Activated T-cell treated with anti-CD3 and anti-CD28 coated beads for 48 hours (primary cell): ENCODE measurements at places on chromosomes 16 and 17.

DNA sequence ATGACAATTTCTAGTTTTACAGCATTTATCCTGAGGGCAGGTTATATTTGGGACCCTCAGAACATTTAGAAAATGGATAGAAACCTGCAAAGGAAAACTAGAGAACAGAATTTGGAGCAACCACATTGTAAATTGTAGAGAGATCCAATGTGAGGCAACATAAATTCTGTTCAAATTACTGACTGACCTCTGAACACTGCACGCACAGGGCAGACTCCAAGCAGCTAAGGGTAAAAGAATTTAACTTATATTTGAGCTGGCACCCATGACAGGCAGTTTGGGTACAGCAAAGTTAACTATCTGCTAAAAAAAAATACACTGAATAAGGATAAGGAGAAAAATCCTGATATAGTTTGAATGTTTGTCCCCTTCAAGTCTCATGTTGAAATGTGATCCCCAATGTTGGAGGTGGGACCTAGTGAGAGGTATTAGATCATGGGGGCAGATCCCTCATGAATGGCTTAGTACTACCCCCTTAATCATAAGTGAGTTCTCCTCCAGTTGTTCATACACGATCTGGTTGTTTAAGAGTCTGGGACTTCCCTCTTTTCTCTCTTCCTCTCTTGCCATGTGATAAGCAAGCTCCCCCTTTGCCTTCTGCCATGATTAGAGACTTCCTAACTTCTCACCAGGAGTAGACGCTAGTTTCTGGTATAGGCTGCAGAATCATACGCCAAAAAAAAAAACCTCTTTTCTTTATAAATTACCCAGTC lies 75.7 kb downstream of the FBXL20 start:
- DNase-seq: no peak

GRCh38 chr17:49817993-49818392 lies 29.5 kb downstream of the KAT7 start:
- DNase-seq: peak; percentile 7

GRCh38 chr16:70437017-70437581 lies 1.8 kb downstream of the ST3GAL2 start:
- DNase-seq: no peak

GRCh38 chr16:81493755-81494433 lies 49.3 kb downstream of the CMIP start:
- DNase-seq: peak; percentile 55

DNA sequence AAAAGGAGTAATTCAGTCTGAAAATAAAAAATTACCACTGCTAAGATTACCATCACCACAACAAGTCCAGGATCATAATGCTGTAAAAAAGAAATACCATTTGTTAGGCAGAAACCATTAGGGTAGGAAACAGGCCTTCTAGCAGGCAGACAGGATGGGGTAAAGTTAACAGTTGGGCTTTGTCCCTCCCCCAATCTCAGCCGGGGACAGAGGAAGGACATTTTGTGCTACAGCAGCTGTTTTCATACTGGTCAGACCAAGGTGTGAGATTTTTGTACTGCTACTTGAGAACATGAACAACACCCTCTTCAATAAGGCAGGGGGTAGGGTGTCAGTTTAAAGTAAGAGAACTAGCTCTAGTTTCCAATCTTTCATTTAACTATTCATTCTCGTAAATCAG lies 49.2 kb upstream of the ITGA2B start:
- no peak for DNase-seq

GRCh38 chr16:29806099-29806579 lies at the start of gene MAZ:
MAZ (plus strand) TSS chr16:29806529; CDS start chr16:29806702, 173 bp downstream.
- DNase-seq: peak; percentile 75

DNA sequence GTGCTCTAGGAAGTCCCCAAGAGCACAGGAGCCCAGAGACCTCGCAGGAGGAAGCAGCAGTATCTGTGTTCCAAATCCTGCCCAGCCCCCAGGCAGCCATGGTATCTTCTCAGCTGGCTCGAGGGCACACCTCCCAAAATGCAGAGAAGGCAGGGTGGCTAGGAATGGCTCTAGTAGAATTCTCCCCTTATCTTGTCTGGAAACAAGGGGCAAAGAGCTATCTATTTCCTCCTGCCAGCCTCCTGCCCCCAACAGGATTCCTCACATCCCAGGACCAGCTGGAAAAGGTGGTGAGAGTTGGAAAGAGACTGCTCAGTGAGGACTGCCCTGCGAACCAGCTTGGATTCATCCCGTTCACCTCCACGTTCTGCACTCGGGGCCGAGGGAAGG lies 8.6 kb upstream of the TSPOAP1 start:
- no peak for DNase-seq
